ENCODE measurements at places on chromosomes 2 and 18.

DNA sequence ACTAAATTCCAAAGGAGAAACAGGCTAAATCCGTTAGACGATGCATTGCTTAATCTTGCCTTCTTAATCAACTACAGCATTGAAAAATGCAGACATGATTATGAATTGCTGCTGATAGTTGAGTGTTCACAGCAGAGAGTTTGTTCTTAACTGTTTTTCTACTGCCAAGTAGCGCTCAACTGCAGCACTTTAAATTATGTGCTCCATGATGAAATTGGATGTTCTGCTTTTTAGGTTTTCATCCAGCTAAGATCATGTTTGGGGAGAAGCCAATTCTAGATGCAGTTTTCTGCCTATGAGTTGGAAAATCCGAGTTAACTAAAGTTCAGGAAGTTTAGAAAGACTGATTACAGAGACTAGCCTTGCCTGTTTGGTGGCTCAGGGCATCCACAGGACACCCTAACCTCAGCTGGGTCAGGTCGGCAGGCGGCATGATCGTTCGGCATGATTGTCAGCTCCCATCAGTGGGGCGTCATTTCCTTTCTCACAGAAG is 119.4 kb upstream of the PIEZO2 start:
- DNase-seq: no peak

DNA sequence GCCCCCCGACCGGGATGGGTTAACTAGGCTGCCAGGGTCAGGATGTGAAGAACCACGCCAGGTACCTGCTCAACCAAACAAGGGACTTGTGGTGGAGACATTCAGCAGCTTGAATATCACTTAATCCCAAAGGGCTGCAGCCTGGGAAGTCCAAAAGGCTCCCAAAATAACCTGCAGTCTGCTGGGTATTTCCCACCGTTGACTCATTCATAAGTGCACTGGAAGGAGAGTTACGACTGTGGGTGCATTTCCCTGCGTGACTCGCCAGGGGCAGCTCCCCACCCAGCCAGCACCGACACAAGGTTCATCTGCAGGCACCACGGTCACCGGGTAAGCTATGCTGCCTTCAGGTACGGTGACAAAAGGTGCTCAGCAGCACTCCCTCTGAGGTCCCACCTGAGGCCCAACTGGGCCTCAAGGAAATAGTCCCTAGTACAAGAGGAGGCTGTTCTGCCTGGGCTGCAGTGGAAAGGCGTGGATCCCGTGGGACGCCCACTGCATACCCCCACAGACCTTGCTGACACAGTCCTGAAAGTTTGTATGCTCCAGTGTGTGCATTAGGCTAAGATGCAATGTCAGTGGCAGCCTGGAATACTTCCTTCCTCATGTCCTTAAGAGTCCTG is 86.5 kb downstream of the UXS1 start:
- DNase-seq: no peak

GRCh38 chr2:189511960-189512319 is 68.6 kb downstream of the SLC40A1 start:
- DNase-seq: no peak

GRCh38 chr2:150212722-150213171 is 274.7 kb downstream of the RND3 start:
- no peak for DNase-seq

- DNase-seq: no peak
Measured at GRCh38 chr18:63148449-63149301, 170.9 kb downstream of the BCL2 start.

DNA sequence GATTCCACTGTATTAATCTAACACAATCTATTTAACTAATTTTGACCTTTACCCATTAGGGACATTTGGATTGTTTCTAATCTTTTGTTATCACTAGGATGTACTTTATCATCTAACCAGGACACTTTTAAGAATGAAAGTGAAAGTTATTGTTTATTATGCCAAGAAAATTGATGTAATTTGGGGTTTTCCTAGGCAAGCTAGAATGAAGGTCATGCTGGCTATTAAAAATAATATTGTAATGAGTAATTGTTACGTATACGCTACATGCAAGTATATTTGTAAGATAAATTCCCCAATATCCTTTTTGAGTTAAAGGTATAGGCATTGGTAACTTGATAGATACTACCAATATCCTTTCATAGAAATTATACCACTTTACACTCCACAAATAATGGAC is 74.6 kb downstream of the COL5A2 start:
- DNase-seq: no peak

DNA sequence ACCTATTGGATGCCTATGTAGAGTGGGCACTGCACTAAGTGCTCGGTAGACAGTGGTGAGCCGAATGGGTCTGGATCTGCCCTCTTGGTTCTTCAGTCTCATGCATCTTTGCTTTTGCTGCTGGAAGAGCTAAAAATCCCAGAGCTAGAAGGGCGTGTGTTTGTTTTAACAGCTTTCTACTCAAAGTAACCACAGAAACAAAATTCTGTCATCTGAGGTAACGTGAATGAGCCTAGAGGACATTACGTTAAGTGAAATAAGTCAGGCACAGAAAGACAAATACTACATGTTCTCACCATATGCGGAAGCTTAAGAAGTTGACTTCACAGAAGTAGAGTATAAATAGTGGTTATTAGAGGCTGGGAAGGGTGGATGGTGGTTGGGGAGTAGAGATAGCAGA is 119.8 kb downstream of the PLB1 start:
- no peak for DNase-seq

DNA sequence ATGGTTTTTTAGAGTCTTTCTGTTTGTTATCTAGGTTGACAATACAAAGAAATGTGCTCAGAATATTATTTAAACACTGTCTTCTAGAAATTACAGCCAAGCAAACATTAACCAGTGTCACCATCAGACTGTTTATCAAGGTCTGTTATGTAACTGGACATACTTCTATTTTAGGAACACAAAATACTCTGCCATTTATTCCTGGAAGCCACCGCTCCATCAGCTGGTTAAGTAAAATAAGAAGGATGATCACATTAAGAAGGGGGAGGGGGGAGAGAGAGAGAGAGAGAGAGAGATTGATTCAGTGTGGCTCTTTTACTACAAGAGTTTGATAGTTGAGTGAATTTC is 47.9 kb downstream of the MBP start:
- no peak for DNase-seq

DNA sequence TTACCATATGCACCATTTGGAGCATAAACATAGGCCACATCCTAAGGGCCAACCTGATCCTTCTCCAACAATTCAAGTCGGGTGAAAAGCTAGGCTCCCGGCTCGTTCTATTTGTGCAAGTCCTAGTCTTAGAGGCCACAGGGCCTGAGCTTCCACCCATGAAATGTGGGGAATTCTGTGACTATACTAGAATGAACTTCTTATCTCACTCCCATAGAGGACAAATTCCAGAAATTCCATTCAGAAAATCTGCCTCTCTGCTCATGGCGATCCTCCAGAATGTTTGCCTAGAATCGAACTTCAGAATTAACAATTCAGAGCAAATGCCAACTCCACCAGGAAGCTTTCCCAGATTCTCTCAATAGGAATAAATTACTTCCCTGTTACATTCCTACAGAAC is 187.9 kb downstream of the BCL11A start:
- DNase-seq: no peak

DNA sequence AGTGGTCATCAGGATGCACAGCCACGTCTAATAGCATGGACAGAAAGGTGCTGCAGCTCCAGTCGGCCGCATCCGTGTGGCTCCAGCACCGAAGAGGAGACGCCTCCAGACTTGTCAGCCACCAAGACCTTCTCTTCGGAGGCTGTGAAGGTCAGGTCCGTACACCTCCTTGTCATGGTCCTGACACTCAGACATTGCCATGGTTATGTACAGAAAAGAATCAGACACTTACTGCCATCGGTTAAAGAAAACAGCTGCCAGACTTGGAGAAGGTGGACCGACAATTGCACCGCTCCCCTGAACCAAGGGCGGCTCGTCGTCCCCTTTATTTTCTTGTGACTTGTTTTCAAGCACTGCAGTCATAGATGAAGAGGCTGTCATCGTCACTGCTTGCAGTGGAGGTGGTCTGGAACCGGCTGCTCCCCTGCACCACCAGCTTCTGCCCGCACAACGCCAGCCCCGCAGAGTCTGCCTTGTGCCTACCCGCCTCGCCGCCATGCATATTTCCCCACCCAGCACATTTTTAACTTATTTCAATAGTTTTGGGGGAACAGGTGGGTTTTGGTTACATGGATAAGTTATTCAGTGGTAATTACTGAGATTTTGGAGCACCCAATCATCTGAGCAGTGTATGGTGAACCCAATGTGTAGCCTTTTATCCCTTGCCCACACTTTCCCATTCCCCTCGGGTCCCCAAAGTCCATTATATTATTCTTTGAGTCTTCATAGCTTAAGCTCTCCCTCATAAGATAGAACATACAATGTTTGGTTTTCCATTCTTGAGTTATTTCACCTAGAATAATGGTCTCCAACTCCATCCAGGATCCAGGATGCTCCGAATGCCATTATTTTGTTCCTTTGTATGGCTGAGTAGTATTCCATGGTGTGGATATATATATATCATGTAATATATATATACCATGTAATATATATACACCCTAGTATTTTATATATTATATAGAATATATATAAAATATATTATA is 18.1 kb downstream of the FBXO48 start:
- DNase-seq: no peak

DNA sequence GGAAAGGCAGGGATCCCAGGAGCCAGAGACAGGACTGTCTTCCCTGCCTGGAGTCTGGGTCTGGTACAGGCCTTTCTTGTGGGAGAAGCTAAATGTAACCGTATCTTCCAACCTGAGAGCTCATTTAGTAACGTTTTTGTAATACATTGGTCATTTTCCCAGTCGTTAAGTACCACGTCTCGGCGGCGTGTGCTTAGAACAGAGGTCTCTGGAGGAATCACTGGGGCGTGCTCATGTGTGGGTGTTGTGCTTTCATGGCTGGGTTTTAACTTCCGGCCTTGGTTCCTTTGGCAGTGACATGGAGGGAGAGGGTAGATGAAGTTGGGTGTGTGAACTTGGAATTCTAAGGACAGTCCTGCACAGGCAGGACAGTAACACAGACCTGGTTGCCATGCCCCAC is 79.7 kb downstream of the NCK2 start:
- no peak for DNase-seq

DNA sequence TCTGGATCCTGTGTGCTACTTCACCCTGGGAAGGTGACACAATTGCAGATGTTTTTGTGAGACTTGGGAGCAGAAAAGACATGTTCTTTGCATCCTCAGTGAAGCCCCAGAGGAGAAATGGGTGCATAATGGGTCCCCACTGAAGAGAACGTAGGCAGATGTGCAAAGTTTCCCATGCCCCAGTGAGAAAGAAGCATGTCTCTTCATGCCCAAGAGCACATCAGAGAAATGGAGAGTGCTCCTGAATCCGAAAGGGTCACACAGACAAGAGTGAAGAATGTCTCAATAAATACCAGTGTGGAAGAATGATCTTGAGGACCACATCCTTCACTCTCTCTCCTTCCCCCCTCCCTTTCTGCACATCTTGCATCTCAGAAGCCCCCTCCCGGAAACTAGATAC is 167.7 kb downstream of the TMEM247 start:
- DNase-seq: no peak

DNA sequence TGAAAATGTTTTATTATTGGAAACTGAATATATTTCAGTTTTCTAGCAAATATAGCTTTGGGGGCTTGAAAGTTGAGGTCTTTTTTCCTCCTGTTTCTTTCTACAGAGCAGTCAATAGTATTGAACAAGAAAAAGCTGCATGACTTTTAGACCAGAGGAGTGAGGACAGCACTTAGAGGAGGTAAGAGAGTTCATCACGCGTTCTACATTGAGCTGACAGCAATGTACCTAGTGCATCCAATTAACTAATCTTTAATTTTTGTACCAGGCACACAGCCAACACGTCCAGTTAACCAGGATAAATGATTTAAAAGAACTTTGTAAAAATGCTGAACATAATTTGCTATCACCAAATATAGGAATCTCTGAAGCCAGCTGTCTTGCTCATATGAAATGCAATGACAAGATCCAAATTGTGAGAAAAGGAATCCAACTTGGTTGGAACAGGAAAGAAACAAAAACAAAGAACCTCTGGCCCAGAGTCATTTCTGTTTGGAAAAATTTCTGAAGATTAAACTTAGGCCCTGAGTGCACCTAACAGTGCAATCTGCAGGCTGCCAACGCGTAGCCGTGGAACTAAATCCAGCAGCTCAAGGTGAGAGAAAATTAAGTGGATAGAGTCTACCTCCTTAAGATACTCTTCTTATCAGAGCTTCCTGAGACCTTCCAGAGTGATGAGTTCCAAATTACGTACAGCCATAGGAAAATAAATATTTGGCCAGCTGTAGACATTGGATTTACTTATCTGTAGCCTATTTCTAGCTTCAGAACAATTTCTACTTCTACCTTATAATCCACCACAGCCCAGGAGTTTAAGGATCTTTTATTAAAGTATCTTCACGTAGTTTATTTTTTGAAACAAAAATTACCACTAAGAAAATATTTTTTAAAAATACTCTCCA is 20.6 kb upstream of the SPTBN1 start:
- DNase-seq: no peak

DNA sequence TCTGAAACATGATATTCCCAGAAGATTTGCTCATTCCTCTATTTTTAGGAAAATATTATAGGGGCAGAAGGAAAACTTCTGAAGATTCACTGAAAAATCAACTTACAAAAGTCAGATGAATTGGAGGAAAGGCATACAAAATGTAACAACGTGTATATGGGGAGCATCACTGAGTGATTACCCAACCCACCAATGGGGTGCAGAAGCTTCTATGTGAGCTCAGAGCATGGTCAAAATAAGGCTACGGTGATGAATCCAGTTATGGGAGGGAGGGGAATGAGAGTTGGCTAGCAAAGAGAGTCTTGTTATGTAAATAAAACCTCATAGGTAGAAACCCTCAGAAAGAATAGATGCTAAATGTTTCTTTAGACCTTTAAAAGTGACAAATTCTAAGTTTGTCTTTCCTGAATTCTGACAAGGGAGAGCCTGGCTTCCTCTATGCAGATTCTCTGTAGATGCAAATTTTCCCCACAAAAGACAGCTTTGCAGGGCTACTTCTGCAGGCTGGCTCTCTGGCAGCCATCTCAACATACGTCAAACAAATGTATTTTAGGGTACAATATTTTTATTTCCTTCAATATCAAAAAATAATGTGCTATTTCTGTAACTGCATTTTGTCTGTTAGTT is 171.4 kb upstream of the NDUFV2 start:
- no peak for DNase-seq

DNA sequence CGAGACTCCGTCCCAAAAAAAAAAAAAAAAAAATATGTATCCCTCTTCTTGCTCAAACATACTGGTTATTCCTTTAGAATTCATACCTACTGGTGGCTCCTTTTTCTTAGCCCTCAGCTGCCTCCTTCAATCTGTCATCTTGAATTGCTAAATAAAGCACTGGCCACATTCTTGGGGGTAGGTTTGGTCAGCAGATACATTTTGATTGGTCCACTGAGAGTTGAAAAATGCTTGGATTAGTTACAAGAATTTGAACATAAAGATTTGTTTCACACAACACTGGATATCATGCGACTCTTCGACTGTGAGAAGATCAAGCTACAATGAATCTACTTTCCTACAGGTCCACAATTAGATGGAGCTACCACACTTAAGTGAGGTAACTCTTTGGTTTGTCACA is 906.1 kb upstream of the SLC39A10 start:
- DNase-seq: no peak

All from stimulated activated CD8-positive, alpha-beta memory T cell treated with anti-CD3 and anti-CD28 coated beads, Interleukin-15, amount 100 ng/mL, for 4 hours (primary cell).